HT1080 (cell line): ENCODE measurements at places on chromosomes 12 and 14. TPM values are rescaled to one million over a fixed set of nuclear protein-coding genes. Genes with fewer than 3 reads are reported as not detected.
A peak's percentile ranks its signal among the peaks of the same experiment; 100 is the strongest.

- no peak for DNase-seq
Observed at GRCh38 chr14:34835312-34835711, 39.8 kb downstream of the BAZ1A start.

GRCh38 chr14:103549361-103550311 lies 12.8 kb downstream of the BAG5 start:
- no peak for DNase-seq

CFAP73 gene
- not detected in 2 replicates for total RNA-seq

ADAMTS20 gene
- 0.03 TPM in 1 of 2 replicates, not detected in the other for total RNA-seq

IL22 gene
- not detected in 2 replicates for total RNA-seq

GRCh38 chr14:56292970-56293369 lies 174.8 kb downstream of the PELI2 start:
- no peak for DNase-seq

- DNase-seq: no peak
Observed at GRCh38 chr14:54451961-54452360, 10.8 kb upstream of the CNIH1 start.

TGFB3 gene
- 4.0 and 4.8 TPM in 2 replicates for total RNA-seq

- DNase-seq: peak; percentile 99
Observed at GRCh38 chr12:54411391-54412241, 7.5 kb downstream of the ITGA5 start.

FGF6 gene
- not detected in 2 replicates for total RNA-seq

DNA sequence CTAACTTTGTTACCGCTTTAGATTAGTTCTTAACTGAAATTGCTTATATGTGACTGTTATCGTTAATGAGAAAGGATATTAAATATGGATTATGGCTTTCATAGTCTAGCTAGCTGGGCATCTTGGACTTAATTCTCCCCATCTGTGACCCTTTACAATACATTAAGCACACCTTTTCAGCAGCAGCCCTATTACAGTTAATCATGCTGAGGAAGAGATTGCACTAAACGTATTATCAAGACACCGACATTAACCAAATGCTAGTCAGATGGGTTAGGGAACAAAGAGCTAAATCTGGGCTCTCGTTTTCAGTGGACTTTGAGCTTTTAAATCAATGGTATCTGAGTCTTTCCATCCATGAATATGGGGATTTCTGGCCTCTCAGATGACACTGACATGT lies 447.5 kb upstream of the DCN start:
- DNase-seq: no peak

DNA sequence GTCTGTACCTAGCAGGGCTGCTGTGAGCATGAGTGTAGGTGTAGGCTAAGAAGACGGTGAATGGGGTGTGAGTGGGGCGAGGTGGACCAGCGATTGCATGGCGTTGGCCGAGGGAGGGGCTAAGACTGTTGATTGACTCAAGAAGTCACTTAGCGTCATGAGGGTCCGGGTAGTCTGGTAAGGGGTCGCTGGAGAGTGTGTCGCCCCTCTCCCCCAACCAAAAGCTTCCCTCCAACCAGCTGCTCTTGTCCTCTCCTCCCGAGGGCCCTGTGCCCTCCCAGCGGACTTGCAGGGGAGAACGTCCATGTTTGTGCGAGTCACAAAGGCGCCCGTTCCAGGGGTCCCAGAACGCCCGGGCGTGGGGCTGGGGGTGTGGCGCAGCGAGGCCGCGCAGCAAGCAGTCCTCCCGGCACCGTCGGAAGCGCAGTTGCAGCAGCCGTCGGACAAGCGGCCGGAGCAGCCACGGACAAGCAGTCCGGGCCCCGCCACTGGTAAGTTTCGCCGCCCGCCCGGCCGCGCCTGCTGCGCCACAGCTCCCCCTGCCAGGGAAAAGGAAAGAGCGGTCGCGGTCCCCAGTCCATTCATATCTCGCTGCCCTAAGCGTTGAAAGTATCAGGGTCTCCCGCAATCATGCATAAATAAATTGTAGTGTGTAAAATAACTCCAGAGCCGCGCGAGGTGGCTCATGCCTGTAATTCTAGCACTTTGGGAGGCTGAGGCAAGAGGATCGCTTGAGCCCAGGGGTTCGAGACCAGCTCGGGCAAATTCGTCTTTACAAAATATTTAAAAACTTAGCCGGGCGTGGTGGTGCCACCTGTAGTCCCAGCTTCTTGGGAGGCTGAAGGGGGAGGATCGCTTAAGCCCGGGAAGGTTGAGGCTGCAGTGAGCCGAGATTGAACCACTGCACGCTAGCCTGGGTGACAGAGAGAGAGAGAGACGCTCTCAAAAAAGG lies at the start of gene CCDC63:
Gene CCDC63, plus strand, starts transcription at position 373 of the 952 bp plus-strand sequence. CDS start 5,968 bp downstream, outside the sequence.
- DNase-seq: no peak

GRCh38 chr14:75523771-75524171 lies 1.5 kb downstream of the BATF start:
- peak; percentile 78 for DNase-seq

FOS gene
- 2.2 and 3.2 TPM in 2 replicates for total RNA-seq

DNA sequence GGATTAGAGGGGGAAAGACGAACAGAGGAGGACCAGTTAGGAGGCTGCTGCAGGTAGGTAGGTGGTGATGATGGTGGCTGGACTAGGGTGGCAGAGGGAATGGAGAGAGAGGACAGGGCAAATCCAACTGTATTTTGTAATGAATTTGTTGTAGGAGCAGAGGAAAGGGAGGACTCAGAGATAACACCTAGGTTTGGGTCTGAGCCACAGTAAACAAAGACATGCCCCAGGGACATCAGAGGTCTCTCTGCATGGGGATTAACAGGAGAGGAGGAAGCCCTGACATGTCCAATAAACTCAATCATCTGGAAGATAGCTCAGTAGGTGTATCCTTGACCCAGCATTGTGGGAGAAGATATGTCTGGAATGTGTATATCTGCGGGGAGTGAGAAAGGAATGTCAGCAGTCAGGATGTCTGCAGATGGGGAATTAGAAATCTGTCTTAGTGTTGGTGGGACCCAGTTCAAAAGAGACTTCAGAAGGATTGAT lies 4.7 kb upstream of the SLC48A1 start:
- peak; percentile 69 for DNase-seq

ESRRB gene
- total RNA-seq: 0.03 TPM in 1 of 2 replicates, not detected in the other

- peak; percentile 17 for DNase-seq
Observed at GRCh38 chr12:19121449-19122018, 8.0 kb upstream of the PLEKHA5 start.

DNA sequence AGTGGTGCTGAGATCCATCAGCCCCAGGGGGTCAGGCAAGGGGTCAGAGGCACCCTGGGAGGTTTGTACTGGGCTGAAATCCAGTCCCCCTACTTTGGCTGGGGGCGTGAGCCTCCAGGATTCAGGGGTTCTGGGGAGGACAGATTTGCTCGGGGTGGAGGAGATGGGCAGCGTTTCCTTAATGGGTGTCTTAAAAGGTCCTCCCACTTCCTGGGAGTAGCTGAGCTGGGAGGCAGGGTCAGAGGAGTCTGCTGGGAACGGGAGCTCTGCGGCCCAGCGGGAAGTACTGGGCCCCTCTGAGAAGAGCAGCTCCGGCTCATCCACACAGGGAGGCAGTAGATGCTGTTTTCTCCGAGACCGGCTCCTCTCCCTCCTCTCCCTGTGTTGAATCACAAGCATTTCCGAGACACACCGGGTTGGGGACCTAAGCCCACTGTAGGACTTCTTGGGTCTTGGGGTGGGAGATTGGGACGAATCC lies 2.1 kb upstream of the TEX52 start:
- no peak for DNase-seq

- peak; percentile 3 for DNase-seq
Observed at GRCh38 chr12:38389614-38390013, 73.0 kb downstream of the ALG10B start.

DNA sequence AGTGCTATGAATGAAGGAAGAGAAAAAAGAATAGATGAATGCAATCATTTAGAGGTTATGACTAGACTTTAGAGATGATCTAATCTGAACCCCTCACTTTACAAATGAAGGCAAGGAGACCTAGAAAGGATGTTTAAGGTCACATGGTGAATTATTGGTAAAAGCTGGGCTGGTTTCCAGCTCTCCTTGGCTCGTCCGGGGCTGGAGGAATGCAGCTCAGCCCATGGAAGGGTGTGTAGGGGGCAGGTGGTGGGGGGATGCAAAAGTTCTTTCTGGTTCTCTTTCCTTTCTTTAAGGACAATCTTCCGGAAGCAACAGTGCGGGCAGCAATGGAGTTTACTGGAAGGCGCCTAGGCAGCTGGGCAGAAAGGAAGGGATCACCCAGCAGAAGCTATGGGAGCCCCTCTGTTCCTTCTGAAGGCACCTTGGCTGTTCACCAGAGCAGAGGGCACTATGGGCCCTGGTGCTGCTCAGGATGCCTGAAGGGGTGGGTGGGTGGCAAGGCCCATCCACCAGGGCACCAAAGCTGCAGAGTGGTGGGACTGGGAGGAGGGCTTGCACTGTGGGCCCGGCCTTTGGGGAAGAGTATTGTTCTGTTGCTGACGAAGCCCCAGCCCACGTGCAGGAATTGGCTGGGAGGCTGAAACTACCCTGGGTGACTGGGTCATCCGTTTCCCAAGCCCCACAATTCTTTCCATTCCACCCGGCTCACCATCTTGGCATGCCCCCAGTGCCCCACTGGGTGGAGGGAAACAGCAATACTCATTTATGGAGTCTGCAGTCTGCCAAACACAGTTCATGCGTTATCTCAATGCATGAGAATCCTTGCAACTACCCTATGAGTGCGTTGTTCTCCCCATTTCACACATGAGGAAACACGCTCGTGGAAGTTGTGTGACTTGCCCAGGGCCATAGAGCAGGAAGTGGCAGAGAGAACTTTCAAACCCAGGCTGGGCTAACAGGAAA lies 78.2 kb downstream of the IRF2BPL start:
- DNase-seq: peak; percentile 25

GRCh38 chr14:42174357-42174756 lies 567.7 kb downstream of the LRFN5 start:
- DNase-seq: no peak

C14orf93 gene
- total RNA-seq: 4.6 and 7.4 TPM in 2 replicates
